ENCODE measurements at places on chromosomes 3 and 15. TPM values are rescaled to one million over a fixed set of nuclear protein-coding genes. Genes with fewer than 3 reads are reported as not detected.

SERINC4 gene
- 2.7 TPM for polyA plus RNA-seq

CD96 gene
- 149 TPM for polyA plus RNA-seq

P2RY14 gene
- not detected for polyA plus RNA-seq

MEGF11 gene
- polyA plus RNA-seq = 0.29 TPM

MAP6D1 gene
- 0.67 TPM for polyA plus RNA-seq

C3orf85 gene
- not detected for polyA plus RNA-seq
